GM12891 (cell line): ENCODE measurements at places on chromosomes 11 and 22.

DNA sequence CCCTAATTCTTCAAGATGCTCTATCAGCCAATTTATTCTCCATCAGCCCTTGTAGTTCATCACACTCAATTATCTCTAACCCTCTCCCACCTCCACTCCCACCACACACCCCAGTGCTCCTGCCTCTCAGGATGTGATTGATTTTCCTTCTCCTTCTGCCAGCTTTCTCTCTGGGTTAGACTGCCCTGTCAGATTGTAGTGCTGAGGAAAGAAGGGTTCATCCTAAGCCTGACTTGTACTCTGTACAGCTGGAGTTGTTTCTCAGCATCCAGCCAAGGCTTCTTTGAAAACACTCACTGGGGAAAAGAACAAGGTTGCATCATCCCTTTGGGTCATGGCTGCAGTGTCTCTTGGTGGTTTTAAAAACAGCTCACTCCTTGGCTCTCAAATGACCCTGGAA is 61.2 kb downstream of the CECR2 start:
- DNase-seq: no peak

- DNase-seq: no peak
These were observed 263.8 kb upstream of the LUZP2 start for GRCh38 chr11:24233041-24233440.

DNA sequence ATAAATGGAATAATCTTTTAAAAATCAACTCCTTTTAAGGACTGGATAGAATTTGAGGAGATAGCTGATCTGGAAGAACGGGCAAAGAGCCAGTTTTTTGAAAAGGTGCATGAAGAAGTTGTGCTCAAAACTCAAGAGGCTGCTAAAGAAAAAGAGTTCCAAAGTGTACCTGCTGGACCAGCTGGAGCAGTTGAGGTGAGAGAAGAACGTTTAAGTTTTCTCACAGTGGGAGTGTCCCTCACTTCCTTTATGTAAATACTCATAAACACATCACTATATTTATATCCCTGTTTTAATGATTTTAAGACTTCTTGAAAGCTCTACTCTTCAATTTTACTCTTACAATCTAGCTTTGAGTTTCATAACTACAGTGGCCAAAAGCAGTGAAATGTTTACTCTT is 11.7 kb upstream of the ANKRD42 start:
- no peak for DNase-seq

DNA sequence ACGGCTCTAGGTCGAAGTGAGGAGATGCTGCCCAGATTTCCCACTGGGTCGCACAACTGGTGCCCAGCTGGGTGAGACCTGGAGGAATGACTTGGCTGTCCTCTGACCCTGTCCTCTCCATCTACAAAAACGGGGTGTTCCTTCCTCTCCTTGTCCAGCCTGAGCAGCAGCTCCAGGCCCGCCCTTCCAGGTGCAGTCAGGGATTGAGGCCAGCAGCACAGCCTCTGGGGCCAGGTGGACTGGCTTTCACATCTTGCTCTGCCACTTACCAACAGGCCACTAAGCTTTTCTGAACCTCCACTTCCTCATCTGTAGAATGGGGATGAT is 91.7 kb upstream of the LMO1 start:
- no peak for DNase-seq

DNA sequence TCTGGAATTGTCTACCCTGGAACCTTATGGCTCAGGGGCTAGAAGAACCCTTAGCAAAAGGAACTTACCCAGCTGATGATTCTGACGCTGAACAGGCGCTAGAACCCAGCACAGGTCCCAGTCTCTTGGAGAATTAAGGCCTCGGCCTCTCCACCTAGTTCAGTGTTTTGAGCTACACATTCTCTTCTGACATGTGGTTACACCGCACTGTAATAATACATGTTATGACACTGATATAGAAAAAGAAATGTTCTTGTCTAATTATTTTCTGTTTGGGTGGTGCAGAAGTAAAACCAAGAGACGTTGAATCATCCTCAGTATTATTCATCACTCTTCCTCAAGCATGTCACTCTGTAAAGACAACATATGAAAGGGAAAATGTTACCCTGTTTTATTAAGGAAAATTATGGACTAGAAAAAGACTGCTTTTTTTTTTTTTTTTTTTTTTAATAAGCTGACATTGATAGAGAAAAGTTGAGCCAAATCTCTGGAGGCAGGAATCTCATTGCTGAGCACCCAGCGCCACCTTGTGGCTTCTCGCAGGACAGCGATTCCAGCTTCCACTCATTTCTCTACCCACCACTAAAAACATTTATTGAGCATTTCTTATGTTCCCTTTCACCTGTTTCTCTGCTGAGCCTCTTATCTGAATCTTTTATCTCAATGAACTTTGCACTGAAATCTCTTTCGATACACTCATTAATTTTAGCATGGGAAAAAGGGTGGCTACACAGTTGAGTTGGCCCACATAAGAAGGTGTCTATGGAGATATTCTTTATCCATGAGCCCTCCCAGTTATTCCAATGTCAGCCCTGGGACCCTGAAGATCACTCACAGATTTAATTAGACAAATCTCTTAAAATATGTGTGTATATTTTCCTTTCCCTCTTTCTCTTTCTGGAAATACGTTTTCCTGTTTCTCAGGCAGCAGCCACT is 12.6 kb upstream of the APLNR start:
- no peak for DNase-seq

DNA sequence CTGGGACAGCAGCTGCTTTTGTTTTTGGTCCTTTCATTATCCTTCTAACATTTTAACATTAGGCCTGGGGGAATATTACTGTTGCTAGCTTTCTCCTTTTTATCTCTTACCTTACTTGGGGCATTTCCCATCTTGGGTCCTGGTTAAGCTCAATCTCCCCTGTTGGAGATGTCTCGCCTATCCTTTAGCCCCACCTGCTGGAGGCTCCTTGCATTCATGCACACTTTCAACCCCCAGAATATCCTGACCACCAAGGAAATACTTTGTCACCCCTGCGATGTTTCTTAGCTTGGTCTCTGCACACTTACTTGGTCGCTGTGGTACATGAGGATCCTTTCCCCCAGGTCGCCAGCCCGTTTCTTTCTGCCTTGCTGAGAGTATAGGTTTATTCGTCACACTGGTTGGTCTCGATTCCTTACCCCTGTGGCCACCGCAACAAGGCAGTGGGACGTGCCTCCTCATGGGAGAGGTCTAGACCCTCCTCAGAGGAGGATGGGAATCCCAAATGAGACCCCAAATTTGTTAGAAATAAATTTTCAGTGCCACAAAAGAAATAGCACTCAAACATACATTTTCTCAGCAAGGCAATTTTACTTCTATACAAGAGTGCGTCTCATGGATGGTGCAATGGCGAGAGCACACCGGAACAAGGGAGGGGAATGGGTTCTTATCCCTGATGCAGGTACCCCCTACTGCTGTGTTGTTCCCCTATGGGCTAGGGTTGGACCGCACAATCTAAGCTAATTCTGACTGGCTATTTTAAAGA is 5.4 kb upstream of the TXN2 start:
- DNase-seq: no peak

DNA sequence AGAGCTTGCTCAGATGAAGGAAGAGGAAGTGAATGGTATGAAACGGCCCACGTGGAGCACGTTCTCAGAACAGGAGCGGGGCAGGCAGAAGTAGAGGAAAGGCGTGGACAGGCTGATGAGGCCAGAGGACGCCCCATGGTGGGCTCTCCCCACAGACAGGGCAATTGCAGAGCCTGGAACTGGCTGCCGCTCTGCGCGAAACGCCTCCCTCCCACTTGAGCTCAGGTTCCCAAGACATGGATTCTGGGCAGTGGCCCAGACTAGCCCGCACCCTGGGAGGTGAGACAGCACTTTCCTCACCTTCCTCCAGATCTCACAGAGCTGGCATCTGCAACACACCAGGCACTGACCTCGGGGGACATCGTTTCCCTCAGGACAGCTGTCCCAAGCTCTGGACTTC is 117.6 kb downstream of the PHF21B start:
- DNase-seq: no peak

DNA sequence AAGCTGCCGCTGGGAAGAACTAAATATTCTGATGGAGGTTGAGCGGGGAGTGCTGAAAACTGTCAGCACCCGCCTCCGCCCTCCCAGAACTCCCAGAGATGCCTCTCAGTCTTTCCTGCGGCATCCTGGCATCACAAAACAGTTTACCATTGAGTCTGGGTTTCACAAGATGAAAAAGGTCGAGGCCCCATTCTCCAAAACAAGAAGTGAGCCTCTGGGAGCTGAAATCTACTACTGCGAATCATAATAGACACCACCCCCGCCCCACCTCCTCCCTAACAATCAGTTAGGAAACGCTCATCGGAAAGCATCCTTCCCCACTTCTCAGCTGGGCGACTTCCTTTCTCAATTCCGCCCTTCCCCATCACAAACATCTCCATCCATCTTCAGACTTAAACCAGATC is 1.0 kb downstream of the SUN2 start:
- DNase-seq: no peak

GRCh38 chr11:75315439-75315805 is 36.0 kb downstream of the ARRB1 start:
- no peak for DNase-seq

GRCh38 chr22:38086001-38086845 is 2.2 kb upstream of the SLC16A8 start:
- no peak for DNase-seq

- DNase-seq: no peak
These were observed 22.4 kb upstream of the CHST1 start for GRCh38 chr11:45687836-45688235.

GRCh38 chr11:11731311-11732083 is 109.7 kb upstream of the GALNT18 start:
- no peak for DNase-seq

DNA sequence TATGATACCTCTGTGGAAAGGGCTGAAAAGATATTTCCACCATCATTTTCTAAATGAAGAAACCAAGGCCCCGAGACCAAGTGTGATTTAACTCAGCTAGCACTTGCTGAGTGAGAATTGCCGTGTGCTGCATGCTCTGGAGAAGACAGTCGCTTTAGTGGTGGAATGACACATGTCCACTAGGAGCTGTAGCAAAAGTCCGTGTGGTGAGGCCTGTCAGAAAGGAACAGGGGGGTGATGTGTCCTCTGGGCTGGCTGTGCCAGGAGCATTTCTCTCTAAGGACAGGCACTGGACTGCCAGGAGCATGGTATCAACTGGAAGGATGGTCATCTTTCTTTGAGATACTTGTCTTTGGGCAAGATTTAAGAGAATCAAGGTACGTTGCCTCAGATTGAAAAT is 72.8 kb downstream of the ATXN10 start:
- DNase-seq: no peak

- no peak for DNase-seq
These were observed 49.5 kb downstream of the MICAL3 start for GRCh38 chr22:17974703-17975372.

DNA sequence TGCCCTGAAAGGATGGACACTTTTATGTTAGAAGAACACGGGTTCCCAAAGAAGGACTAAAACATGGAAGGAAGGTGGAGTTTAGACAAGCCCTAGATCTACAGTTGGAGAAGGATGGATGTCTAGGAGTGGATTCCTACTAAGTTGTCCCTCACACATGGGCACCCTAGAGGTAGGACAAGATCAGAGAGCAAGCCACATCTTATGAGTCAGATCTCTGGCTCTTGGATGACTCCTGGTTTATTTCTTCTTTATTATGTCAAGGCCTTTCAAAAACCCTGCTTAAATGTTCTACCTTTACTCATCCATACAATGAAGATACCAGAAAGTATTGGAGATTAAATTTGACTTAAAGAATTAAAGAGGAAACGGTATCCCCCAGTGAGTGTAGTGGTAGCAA is 34.4 kb downstream of the PRCP start:
- DNase-seq: no peak

DNA sequence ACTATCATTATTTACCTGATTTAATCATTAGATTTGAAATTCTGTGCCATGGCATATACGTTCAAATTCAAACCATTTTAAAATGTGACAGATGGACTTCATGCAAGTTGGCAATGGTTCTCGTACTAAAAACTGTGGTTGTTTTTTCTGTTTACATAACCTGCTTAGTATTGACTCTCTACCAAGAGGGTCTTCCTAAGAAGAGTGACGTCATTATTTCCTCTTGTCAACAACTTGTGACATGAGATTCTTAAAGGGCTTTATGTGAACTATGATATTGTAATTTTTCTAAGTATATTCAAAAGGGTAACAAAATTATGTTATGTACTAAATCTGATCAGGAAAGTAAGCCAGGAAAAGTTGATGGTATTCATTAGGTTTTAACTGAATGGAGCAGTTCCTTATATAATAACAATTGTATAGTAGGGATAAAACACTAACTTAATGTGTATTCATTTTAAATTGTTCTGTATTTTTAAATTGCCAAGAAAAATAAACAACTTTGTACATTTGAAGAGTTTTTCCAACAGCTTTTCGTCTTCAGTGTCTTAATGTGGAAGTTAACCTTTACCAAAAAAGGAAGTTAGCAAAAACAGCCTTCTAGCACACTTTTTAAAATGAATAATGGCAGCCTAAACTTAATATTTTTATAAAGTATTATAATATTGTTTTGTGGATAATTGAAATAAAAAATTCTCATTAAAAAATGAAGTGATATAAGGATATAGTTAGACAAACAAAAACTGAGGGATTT is 87.0 kb downstream of the GRK3 start:
- no peak for DNase-seq

- DNase-seq: no peak
These were observed 5.4 kb downstream of the PAK1 start for GRCh38 chr11:77468527-77468926.

- no peak for DNase-seq
These were observed 24.9 kb downstream of the LMO2 start for GRCh38 chr11:33866936-33867335.

DNA sequence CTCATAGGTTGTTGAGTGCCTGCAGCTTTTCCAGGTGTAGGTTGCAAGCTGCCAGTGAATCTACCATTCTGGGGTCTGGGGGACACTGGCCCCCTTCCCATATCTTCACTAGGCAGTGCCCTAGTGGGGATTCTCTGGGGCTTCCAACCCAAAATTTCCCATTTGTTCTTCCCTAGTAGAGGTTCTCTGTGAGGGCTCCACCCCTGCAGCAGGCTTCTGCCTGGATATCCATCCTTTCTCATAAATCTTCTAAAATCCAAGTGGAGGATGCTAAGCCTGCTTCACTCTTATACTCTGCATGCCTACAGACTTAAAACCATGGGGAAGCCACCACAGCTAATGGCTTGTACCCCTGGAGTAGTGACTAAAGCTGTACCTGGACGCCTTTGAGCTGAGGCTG is 33.4 kb downstream of the ANO3 start:
- DNase-seq: no peak
